ENCODE measurements at places on chromosomes 16 and 17.

GRCh38 chr17:76039121-76039520, 12.0 kb upstream of the EVPL start:
- no peak for DNase-seq

DNA sequence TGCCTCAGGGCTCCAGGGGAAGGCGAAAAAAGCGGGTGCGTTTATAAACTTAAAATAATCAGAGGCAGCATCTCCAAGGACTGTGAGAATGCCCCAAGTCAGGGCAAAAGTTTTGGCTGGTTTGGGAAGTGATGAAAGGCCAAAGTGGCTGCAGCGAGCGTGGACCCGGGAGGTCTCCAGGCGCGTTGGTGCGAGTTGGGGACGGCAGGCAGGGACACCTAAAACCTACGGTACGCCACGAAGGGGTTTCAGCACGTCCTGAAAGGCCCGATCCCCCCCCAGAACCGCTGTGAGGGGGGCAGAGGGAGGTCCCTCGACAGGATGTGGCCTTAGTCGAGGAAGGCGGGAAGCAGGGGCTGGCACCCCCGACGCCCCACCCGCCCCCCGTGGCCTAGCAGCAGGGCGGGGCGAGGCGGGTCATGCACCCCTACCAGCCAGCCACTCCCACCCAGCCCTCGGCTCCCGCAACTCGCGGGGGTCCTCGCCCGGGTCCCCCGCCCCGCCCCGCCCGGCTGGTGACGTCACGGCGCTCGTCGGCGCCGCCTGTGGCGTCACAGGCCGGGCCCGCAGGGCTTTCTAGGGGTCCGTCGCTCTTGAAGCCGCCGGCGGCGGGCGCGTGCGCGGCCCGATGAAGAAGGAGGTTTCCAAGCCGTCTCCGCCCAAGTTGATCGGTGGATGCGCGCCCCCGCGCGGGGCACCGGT, at the start of gene MYCBPAP:
MYCBPAP (plus strand) TSS at position 569 of the 702 bp plus-strand sequence. CDS start 236 bp downstream, outside the sequence.
- peak; percentile 59 for DNase-seq

- DNase-seq = no peak
Observed at GRCh38 chr17:79851461-79851817, 12.2 kb upstream of the CBX4 start.

GRCh38 chr16:87851601-87852000, 17.7 kb downstream of the SLC7A5 start:
- DNase-seq = no peak

DNA sequence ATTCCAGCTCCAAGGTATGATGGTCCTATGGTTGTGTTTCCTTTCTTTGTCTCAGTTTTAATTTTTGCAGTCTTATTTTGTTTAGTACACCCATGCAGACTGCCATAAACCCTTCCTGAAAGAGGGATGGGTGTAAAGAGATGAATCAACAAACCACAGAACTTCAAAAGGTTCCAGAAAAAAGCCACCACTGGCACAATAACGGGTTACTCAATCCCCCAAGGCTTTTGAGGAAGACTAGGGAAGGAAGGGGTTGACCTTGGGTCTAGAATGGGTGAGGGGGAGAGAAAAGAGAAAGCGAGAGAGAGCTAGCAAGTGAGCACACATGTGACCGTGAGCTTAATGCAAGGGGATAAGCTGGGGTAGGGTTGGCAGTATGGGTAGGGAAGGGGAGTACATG, 168.1 kb downstream of the XYLT1 start:
- no peak for DNase-seq

DNA sequence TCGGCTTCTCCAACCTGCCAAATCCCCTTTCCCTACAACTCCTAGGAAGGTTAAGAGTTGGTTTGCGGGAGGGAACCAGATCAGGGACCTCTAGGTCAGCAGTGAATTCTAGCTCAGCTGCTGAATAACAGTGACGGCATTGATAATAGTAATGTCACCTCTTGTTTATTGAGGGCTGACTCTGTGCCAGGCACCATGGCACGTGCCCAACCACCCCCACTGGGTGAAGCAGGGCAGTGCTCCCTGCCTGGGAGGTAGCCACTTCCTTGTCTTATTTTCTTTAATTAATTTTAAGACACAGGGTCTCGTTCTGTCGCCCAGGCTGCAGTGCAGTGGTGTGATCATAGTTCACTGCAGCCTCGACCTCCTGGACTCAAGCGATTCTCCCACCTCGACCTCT, 5.5 kb upstream of the PPL start:
- DNase-seq = no peak

DNA sequence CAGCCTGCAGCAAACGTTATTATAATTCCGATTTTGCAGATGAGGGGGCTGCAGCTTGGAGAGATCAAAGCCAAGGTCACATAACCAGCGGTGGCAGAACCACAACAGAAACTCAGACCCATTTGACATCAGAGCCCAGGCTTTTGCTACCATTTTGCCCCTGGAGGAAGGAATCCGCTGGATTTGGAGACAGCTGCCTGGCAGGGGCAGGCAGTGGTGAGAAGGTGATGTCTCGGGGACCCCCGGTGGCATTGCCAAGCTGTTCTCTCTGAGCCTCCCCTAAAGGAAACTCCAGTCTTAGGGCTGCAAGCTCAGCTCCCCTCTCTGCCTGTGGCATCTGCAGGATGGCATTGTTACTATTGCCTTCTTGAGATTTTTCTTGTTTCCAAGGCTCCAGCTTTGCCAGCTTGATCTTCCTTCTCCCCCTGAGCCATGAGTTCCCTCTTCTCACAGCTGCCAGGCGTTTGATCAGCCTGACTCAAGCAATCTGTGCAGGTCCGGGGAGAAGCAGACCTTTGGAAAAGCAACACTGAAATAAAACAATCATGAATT, 40.8 kb downstream of the AIPL1 start:
- no peak for DNase-seq

DNA sequence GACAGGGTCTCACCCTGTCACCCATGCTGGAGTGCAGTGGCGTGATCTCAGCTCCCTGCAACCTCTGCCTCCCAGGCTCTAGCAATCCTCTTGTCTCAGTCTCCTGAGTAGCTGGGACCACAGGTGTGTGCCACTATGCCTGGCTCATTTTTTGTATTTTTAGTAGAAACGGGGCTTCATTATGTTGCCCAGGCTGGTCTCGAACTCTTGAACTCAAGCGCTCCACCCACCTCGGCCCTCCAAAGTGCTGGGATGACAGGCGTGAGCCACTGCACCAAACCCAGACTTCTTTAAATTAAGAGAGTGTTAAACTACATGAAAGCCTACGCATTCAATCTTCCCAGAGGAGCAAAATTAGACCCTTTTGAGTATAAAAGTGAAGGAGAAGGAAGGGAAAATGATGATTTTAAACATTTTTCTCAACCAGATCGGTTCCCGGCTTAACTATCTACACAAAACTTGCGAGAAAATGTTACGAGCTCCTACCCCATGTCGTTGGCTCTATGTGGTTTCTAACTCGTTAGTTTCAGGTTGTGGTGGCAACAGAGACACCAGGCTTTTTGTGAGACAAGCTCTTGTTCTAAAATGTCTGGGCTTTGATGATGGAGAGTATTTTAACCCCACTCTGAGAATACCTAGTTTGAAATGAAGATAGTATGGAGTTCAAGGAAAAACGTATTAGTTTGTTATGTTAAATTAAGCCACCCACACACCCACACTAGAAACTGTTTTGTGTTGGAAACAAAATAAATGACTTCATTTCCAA, 26.3 kb downstream of the STAT5B start:
- no peak for DNase-seq

GRCh38 chr16:52283584-52284375, 263.2 kb downstream of the TOX3 start:
- DNase-seq = no peak

DNA sequence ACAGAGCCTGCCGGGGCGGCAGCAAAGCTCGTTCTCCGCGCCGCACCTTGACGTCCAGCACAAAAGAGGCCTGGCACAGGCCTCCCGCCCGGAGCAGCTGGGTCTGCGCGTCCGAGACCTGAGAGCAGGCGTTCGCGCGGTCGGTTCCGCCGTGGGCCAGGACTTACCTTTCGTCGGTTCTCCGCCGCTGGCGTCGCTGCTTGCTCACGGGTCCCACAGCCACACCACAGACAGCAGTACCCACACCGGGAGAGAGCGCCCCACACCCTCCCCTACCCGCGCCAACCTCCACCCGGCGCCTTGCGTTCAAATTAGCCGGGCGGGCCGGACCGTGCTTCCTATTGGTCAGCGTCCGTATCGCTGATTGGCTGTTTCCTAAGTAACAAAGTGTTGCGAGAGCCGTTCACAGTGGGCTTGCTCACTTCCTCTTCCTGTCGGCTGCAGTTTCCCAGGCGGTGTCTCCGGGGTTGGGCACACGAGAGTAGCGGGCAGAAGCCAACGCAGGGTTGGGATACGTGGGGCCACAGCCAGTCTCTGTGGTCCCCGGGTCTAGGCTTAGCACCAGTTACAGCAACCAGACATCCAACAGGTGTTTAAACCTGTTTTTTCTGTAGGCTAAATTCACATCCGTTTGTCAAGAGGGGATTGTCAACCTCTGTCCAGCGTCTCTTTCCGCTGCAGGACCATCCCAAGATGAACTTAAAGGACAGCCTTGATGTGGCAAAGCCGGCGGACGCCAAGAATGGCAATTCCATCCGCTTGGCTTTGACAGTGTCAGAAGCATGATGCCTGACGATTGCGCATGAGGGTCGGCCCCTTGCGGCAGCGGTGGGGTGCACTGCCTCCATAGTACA, at the start of gene KIF18B:
KIF18B (minus strand) TSS at position 313 of the 854 bp plus-strand sequence. CDS start 11,429 bp downstream, outside the sequence.
- DNase-seq = peak; percentile 70

- no peak for DNase-seq
Observed at GRCh38 chr17:8018436-8018835, 16.0 kb downstream of the GUCY2D start.

DNA sequence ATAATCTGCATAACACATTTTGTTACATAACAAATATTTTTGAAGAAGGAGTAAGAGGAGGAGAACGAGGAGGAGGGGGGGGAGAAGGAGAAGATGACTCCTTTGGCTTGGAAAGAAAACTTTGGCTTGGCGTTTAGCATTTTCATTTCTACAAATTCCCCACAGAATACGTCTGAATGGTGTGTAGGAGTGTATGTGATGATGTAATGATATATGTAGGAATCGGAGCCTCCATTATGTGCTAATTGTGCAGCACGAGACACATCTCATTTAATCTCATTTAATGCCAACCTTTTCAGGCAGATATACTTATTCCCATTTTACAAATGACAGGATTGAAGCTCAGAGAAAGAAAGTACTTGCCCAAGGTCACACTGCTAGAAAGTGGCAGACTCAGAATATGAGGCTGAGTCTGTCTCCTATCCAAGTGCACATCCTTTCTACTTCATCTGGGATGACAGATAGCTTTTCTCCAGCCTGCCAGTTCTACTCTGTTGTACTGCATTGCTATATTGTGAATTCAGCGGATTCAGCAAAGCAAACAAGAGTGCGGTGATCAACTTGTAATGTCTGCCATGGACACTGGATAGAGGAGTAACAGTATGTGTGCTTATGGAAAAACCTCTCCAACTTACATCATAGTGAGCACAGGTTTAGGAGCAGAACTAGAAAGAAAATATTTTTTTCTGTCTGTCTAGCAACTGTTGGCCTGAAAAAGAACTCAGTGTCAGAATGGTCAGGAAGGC, 10.4 kb upstream of the SLC47A2 start:
- DNase-seq = no peak

DNA sequence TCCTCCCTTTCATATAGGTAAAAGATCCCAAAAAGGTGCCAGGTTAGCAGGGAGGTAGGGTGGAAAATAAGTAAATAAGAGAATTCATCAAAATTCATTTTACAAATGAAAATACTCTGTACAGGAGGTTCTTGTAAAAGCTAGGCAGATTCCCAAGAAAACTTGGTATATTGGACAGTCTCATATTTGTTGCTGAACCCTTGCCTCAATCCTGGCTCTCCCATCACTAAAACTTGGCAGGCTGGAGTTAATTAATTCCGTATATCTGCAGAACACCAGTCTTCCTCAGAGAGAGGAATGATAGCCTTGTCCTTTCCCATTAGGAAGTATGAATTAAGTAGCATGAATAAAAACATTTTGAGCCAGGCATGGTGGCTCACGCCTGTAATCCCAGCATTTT, 66.2 kb upstream of the MTMR4 start:
- DNase-seq = no peak

DNA sequence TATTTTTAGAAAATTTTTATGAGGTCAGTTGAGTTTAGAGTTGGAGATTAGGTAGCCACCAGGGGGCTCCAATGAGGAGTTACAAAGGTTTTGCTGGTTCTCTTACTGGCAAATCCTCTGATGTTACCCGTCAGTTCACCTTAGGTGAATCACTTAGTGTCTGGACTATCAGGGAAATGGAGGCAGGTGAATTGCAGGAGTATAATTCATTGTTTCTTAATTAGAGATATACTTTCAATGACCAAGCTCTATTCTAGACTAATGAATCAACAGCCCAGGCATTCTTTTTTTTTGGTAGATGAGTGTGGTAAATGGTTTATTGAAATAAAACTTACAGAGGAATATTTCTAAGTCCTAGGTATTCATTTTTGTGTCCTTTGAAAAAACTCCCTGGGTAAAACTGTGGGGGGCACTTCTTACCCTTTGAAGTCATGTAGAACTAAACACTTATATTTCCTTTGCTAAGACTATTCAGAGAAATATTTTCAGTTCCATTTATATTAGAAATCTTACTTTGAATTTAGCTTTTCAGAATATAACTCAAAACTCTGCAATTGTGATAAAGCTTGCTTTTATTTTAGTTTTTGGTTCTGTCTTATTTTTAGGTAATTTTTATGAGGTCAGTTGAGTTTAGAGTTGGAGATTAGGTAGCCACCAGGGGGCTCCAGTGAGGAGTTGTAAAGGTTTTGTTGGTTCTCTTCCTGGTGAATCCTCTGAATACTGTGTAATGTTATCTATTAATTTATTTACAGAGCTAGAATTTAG, 17.7 kb downstream of the PSMD11 start:
- no peak for DNase-seq

DNA sequence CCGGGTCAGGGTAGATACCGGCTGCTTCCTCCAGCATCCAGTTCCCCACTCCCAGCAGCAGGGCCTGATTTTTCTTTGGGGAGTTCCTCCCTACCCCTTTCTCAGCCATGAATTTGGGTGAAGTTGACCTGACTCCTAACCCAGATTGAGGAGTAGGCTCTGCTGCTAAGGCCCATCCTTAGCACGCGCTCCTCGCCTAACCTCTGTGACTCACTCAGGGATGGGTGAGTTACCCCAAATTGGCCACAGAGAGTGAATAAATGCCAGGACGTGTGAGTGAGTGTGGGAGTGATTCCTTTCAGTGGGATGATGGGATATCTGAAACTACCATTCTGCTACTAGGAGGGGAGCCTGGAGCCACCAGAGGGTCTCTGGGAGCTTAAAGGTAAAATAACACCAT, 28.9 kb upstream of the ABCC12 start:
- DNase-seq = no peak

GRCh38 chr17:6454495-6455320, 10.5 kb downstream of the PIMREG start:
- DNase-seq = no peak

DNA sequence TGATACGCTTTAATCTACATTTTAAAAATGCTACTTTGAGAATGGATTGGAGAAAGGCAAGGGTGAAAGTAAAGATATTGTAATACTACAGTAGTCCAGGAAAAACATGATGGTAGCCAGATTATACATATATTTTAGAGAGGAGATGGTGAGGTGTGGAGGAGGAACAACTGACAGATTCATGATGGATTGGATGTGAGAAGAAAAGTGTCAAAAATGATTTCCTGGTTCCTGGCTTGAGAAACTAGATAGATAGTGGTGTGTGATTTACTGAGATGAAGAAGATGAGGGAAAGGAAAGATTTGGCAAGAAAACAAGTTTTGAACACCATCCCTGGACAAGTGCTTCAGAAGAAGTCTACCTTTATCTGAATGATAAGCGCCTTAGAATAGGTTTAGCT, 80.5 kb downstream of the CHD9 start:
- no peak for DNase-seq

GRCh38 chr17:12996941-12997340, 20.9 kb downstream of the ELAC2 start:
- no peak for DNase-seq
